ENCODE measurements at places on chromosomes 12 and 14.

GRCh38 chr14:86221755-86222154 is 691.8 kb downstream of the FLRT2 start:
- no peak for DNase-seq

GRCh38 chr12:42612231-42612613 is 22.7 kb upstream of the PRICKLE1 start:
- no peak for DNase-seq

DNA sequence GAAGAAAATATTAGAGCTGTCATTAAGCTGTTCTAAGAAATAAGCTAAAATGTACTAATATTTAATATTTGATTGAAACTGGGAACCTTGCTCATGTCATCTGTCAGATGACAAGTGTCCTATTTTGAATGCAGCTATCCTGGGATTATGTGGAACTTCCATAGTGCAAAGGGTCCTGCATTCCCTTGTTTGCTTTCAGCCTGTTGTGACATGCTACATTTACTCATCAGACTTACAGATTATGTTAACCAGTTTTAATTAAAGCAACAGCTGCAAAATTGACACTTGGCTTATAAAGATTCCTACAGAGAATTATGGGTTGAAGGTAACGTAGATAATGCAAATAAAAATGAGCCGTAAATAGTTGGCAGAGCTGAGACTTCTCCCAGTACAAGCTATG is 458.4 kb upstream of the RGS6 start:
- DNase-seq: no peak

DNA sequence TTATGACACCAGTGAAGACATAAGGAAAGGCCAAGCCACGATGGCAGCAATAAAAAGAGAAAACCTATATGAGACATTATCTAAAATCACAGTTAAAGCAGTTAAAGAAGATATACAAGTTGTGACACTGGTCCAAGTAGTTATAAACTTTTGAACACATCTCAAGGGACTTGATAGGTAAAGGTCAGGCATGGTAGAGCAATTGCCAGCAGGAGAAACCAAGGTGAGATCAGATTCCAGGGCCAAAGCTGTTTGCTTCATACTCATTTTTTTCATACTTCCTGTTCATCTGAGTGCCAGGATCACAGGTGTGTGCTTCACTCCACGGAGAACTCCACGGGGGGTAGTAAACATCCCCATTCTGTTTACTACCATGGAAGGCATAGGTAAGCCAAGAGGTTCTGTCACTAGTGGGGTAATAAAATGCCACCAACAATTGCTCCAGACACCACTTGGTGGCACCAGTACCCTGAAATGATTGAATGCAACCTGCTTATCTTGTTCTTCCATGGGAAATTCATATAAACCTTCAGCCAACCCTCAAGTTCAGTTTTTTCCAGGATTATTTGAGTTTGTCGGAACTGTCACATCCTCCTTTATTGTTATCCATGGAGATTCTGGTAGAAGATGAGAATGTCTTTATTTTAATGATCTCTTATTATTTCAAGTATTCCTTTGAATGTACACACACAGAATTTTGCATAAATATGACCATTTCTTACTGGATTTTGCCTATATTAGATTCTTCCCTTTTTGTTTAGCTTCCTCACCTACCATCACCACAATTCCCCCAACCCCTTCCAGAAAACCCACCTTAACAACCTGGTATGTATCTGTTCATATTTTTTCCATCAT is 59.2 kb upstream of the TSPAN8 start:
- peak; percentile 11 for DNase-seq

DNA sequence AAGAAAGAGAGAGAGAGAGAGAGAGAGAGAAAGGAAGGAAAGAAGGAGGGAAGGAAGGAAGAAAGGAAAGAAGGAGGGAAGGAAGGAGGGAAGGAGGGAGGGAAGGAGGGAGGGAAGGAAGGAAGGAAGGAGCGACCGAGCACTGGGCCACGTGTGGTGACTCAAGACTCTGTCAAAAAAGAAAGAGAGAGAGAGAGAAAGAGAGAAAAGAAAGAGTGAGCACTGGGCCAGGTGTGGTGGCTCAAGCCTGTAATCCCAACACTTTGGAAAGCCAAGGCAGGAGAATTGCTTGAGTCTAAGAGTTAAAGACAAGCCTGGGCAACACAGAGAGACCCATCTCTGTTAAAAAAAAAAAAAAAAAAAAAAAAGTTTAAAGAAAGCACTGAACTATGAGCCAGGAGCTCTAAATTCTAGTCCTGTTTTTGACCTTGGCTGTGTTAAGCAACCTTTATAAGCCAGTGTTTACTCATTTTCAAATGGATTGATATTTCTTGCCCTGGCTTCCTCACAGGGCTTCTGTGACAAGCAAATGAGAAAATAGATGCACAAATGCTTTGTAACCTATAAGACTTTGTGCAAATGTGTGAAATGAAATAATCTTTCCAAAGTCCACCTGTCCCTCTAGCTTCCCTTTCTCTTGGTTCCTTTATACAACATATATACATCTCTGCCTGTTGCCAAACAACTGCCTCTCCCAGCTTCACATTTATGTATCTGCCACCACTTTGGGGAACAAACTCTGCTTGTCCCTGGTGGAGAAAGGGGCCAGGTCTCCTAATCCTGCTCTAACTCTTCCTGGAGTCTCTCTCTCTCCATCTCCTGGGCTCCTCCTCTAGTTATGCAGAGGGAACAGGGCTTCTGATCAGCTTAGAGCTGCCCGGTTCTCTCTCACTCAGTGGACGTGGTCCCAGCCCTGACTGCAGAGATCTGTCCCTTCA is 16.1 kb upstream of the PLEKHG6 start:
- no peak for DNase-seq

DNA sequence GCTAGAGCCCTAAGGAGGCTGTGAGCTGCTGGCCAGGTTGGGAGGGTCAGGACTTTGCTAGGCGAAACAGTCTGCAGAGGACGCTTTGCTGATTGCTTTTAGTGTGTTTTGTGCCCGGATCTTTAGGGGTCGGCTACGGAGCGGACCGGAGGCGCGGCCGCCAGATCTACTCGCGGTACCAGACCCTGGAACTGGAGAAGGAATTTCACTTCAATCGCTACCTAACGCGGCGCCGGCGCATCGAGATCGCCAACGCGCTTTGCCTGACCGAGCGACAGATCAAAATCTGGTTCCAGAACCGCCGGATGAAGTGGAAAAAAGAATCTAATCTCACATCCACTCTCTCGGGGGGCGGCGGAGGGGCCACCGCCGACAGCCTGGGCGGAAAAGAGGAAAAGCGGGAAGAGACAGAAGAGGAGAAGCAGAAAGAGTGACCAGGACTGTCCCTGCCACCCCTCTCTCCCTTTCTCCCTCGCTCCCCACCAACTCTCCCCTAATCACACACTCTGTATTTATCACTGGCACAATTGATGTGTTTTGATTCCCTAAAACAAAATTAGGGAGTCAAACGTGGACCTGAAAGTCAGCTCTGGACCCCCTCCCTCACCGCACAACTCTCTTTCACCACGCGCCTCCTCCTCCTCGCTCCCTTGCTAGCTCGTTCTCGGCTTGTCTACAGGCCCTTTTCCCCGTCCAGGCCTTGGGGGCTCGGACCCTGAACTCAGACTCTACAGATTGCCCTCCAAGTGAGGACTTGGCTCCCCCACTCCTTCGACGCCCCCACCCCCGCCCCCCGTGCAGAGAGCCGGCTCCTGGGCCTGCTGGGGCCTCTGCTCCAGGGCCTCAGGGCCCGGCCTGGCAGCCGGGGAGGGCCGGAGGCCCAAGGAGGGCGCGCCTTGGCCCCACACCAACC is 1.5 kb downstream of the HOXC6 start:
- no peak for DNase-seq

DNA sequence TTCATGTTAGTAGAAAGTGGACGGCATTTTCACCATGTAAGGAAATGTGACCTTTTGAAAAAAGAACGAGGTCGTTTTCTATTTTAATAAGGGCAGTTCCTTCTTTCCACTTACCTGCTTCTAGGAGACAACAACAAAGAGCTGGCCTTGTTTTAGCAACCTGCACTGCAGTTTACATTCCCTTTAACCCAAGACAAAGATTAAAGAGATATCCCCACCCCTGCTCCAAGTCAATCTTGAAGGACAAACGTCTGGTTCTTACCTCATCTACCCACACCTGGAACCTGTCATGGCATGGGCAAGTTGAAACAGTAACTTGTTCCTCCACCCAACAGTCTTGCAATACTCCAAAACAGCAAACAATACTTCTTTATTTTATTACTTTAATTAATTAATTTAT is 32.7 kb downstream of the ZCCHC8 start:
- DNase-seq: no peak
